Right hindlimb (tissue), 1 donor: ENCODE measurements at places on chromosomes 5 and 9.

- no peak for DNase-seq
Observed at GRCh38 chr5:82332886-82333615, 54.9 kb upstream of the RPS23 start.

- no peak for DNase-seq
Observed at GRCh38 chr5:170585273-170585948, 81.6 kb downstream of the KCNIP1 start.

DNA sequence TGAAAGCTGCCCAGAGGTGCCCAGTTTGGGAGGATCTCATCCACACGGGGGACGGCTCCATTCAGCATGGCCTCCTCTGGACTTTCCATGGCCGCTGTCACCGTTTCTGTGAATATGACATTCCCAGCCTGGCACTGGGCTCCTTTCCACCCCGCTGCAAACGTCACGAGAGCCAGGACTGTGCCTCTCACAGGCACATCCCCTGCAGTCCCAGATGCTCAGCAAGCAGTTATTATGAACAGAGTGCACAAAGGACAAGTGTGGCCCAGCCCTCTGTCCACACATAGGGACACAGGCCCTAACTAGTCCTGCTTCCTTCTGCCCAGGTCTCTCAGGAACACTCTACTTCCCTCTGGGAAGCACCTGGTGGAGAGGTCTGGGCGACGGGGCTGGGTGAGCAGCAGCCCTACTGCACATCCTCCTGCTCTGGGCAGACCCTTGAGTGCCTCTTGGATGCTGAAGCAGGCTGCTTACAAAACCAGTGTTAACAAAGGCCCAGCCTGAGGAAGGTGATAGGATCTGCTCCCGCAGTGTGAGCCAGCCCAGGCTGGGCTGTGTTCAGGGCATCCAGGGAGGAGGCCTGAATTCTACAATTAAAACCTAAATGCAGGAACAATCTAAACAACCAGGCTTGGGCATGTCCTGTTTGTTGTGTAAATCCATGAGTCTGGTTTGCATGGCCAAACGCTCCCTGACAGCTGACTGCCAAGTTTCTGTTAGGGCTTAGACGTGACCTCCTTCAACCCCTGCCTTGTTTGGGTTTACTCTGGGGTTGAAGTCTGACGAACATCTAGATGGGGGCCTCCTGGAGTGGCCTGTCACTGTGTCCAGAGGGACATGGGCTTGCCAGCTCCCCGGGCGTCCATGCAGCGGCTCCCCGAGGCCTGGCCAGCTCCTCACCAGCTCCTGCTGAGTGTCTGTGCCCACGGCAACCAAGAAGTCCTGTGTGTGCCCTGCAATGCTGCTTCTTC lies 269.8 kb downstream of the GADD45G start:
- no peak for DNase-seq

- DNase-seq = no peak
Observed at GRCh38 chr5:115869256-115869795, 27.6 kb downstream of the AP3S1 start.

GRCh38 chr9:110580850-110581249 lies 1.3 kb upstream of the SVEP1 start:
- no peak for DNase-seq

DNA sequence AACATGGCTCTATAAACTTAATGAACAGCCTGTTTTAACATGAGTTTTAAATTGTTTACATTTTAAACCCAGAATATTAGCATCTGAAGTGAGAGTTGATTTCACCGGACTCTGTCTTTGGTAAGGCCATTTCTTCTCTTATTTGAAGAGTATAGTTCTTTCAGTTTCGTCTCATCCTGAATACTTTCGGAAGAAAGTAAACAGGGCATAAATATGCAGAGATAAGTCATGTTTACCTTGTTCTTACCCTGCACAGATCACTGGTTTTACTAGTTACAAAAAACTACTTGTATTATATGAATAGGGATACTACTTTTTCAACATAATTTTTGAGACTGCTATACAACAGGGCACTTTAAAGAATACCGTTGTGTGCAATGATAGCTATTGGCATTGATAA lies 656.3 kb upstream of the ZNF608 start:
- DNase-seq = no peak

GRCh38 chr5:9354336-9355081 lies 191.4 kb downstream of the SEMA5A start:
- no peak for DNase-seq

GRCh38 chr9:72271613-72272478 lies 93.2 kb downstream of the ZFAND5 start:
- peak; percentile 33 for DNase-seq

DNA sequence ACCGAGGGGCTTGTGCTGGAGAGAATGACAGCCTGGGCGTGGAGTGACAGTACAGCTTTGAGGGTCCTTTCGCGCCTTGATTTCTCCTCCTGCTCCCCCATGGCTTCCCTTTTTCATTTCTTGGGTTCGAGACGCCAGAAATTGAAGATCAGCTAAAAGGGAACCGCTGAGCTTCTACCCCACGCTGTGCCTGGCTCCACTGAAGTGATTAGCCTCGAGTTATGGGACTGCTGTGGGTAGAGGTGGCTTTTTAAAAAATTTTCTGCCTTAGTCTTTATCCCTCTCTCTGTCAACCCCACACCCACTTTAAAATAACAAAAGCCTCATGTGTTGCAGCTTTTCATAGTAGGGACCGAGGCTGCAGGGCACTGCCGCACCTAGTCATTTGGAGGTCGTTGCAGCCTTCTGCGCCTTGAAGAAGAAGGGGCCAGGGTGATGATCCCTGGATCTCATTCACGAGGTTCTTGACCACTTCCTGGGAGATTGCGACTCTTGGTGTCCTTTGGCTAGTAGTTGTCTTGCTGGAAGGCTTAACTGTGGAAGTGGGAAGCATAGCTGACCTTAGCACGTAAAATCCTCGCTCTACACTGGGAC lies 603 bp downstream of the PPIP5K2 start:
- DNase-seq = peak; percentile 27

DNA sequence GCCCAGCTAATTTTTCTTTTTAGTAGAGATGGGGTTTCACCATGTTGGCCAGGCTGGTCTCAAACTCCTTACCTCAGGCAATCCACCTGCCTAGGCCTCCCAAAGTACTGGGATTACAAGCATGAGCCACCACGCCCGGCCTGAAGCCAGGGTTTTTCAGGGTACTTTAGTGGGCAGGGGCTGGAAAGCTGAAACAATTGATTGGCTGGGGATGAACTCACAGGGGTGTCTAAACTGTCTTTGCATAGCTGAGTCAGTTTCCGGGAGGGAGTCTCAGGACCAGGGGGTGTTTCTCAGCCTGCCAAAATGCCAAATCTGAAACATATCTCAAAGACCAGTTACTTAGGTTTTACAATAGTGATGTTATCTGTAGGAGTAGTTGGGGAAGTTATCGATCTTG lies 46.1 kb downstream of the PRUNE2 start:
- no peak for DNase-seq

GRCh38 chr5:87581661-87582060 lies 168.9 kb upstream of the CCNH start:
- no peak for DNase-seq
